ENCODE measurements at places on chromosomes 2 and 18.

- no peak for DNase-seq
Observed at GRCh38 chr2:106523976-106524665, 37.0 kb downstream of the CD8B2 start.

- DNase-seq, result no peak
Observed at GRCh38 chr2:81242501-81242900, 937.9 kb upstream of the LRRTM1 start.

- no peak for DNase-seq
Observed at GRCh38 chr2:84957771-84958134, 13.2 kb upstream of the KCMF1 start.

DNA sequence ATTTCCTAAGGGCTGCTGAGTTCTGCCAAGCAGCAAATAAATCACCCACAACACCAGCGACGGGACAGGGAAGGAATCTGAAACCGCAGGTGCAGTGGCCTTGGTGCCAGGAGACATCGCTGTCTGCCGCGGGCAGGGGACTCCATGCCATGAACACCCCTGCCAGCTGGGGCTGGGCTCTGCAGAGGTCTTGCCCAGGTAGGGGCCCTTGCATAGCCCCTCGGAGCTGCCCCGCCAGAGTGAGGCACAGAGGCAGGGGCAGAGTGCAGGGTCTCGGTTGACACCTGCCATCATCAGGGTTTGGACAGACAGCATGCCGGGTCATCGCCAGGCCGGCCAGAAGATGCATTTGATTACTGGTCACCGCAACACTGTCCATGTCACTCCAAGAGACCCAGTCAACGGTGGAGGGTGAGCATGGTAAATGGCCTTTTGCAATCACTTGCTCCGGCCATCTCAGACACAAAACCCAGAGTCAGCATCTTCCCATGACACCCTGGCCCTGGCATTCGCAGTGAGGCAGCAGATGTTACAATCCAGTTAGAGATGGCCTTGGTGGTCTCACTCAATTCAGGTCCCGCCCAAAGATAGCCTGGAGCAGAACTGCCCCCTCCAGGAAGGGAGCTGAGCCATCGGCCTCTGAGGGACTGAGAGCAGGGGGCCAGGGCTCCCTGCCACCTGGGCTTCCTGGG, 255.4 kb downstream of the NDUFA10 start:
- no peak for DNase-seq

DNA sequence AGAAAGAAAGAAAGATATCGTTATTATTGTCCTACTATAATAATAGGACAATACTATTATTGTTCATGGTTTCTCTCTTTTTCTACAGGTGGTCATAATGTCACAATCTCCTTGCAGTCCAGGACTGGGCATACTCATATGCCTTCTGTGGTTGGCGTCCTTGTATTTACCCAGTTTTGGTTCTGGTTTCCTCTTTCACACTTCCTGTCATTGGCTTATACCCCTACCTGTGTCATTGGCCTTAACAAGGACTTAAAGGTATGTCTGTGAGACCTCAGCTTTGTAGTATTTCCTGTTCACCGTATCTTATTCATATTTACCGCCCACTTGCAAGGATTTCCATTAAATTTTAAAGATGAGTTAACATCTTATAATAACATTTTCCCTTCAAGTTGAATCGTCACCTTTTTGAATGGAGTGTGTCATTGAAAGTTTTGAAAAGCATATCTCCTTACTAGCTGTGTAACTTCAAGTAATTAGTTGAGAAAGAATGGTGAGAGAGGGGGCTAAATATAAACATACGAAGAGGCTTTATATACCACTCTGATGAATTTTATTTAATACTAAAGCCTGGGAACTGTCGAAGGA, 36.5 kb upstream of the HTR2B start:
- DNase-seq, result no peak

DNA sequence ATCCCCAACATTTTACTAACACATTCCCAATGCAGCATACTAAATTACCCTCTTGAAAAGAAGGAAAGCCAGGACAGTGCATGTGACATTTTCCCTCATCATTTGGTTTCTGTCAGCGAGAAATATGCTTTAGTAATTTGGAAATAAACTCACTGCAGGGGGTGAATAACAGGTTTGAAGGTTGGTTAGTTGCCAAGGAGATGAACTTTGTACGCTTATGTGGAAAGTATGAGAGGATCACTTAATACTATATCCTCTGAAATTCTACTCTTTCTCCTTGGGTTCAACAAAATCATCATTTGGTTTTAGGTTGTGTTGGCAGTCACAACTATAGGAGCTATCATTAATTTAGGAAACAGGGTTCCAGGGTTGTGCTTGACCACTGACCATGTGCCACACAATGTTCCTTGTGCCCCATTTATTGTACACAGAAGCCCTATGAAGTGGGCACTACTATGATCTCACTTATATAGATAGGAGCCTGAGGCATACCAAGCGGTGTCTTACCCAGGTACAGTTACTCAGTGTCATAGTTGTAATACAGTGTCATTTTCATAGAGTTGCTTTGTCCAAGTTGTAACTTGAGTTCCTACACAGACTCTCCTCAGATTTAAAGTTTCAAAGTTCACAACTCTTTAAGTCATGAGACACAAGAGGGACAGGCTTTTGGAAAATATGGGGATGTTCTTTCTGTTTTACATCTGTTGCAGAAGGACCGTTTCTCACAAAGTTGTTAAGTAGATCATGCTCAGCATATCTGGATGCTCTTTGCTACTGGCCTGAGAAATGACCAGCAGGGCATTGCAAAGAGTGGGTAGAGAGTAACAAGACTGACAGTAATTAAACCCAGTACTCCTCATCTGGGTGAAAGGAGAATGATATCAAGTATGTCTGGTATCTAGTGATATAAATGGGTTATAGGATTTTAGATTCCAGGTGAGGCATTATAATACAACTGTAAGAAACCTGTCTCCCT, 91.8 kb downstream of the MAP4K4 start:
- DNase-seq, result no peak

DNA sequence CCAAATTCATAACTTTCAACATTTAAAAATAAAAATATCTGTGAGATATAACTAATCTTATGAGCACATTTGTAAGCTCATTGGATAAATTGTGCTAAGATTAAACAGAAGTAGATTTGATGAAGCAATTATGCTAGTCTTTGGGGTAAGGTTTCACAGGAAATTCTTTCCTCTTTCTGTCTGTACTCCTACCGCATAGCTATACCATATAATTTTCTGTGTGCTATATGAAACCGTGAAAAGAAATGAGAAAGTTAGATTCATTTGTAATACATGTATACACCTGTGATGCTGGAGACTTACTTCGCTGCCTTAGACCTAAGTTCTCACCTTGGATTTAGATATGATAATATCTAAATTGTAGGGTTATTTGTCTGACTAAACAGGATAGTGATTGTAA, 184.7 kb downstream of the PPP1R1C start:
- DNase-seq, result no peak

GRCh38 chr2:31688282-31688681, 107.5 kb upstream of the SRD5A2 start:
- DNase-seq, result no peak

DNA sequence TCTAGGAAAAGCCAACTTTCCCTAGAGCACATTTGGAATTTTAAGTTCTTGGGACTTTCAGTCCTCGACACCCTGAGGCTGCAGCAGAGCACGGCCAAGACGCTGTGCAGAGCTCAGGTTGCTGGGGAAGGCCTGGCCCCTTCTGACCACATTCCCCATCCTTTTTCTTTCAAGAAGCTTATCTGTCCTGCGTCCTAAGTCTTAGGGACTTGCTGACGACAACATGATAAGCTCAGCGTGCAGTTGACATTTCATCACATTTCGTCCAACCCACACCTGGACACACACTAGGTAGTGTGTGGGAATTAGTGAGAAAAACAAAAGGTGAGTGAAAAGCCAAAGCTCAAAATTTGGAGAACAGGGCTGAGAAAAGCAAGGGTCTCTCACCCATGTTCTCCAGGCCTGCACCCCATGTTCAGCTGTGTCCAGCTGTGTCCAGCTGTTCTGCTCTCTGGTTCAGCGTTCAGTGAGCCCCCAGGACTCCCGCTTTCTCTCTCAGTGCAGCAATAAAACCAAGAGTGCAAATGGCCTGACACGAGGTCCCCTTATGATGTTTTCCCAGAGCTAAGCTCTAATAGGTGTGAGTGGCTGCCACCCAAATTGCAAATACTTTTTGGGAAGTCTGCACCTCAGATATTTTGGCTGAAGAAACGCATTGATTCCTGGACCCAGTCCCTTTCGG, 101.9 kb downstream of the RGPD3 start:
- no peak for DNase-seq

Data from activated naive CD4-positive, alpha-beta T cell (primary cell).